ENCODE measurements at places on chromosomes 1 and 21.

GRCh38 chr1:91584878-91585277 is 84.2 kb downstream of the CDC7 start:
- no peak for DNase-seq

GRCh38 chr21:44767834-44768831 is 33.5 kb downstream of the UBE2G2 start:
- no peak for DNase-seq

- no peak for DNase-seq
Observed at GRCh38 chr1:38555130-38555529, 304.4 kb downstream of the RRAGC start.

DNA sequence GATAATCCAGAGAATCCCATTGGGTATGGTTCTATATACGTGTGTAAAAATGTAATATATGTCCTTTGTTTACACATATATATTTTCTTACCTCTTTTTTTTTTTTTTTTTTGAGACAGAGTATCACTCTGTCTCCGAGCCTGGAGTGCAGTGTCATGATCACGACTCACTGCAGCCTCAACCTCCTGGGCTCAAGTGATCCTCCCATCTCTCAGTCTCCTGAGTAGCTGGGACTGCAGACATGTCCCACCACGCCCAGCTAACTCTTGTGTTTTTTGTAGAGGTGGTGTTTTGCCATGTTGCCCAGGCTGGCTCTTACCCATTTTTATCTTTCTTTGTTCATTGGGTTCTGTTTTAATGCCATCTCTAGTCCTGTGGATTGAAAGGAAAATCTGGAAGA is 59.5 kb downstream of the ZBTB17 start:
- DNase-seq: no peak

GRCh38 chr1:67743072-67743725 is 58.2 kb downstream of the GADD45A start:
- no peak for DNase-seq

DNA sequence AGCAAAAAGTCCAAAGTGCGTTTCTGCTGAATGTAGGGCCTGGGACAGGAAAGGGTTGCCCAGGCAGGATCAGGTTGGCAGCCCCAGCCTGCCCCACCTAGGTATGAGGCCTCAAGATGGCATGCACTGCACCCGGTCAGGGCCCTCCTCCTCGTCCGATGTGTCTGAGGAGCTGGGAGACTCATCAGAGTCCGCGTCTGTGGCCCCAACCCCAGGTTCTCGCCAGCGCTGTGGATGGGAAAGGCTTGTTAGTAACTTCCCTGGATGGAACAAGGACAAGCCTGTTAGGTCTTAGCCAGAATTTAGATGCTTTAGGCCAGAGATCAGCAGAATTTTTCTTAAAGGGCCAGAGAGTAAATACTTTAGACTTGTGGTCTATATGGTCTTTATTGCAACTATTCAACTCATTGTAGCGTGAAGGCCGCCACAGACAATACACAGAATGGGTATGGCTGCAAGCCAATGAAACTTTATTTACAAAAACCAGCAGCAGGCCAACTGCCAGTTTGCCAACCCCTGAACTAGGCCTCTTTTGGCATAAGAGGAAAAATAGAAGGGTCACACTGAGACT is 12.4 kb downstream of the PEA15 start:
- DNase-seq: no peak

DNA sequence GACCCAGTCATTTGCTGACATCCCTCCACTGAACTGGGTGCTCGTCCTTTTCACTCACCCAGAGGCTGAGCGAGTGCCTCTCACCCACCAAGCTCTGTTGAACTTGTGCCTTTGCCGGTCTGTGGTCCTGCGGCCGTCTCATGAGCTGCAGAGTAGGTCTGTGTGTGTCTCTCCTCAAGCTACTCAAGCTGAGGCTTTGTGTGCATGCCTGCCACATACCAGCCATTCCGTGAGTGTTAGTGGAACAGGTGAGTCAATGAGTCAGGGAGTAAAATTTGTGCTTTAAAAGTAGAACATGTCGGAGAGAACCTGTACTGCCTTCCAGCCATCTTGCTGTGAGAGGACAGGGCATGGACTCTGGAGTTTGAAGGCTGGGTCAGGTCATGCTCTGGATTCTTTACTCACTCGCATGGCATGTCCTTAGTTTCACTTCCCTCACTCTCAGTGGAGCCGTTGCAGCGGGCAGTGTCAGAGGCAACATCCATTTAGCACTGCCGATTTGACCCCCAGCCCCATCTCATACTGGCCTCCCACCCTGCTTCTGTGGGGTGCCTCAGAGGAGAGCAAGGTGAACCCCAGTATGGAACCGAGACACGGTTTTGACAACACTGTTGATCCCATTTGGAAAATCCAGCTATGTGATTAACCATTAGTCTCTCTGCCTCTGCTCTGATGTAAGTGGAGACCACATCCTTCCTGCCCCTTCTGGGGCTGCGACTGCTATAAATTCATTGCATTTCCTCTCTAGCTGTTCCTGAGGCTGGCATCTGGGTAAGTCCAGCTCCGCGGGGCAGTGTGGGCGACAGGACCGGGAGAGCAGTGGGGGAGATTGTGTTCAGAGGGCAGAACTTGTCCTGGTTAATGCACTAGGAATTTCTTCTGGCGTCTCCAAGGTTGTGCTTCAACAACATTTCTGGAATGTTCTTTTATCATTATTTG is at the start of gene NLRP3:
TSS of gene NLRP3 (plus strand) at position 751 of the 939 bp plus-strand sequence. CDS start 2,628 bp downstream, outside the sequence.
- DNase-seq: no peak

- DNase-seq: no peak
Observed at GRCh38 chr1:56457756-56458375, 121.5 kb downstream of the PLPP3 start.

GRCh38 chr21:35520856-35521255 is 471.8 kb upstream of the RUNX1 start:
- DNase-seq: no peak

- DNase-seq: no peak
Observed at GRCh38 chr1:22600071-22600816, 36.2 kb upstream of the C1QA start.

DNA sequence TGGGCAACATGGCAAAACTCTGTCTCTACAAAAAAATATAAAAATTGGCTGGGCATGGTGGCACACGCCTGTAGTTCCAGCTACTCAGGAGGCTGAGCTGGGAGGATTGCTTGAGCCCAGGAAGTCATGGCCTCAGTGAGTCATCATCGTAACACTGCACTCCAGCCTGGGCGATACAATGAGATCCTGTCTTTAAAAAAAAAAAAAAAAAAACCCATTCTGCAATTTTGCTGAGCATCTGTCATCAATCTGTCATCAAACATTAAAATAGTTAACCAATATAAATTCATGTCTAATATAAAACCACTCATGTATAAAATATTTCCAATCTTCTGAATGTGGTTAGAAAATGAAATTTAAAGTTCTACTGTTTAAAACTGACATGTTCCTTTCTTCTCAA is 56.9 kb downstream of the LPAR3 start:
- no peak for DNase-seq

- DNase-seq: no peak
Observed at GRCh38 chr1:223702735-223703667, 9.3 kb upstream of the CAPN2 start.

DNA sequence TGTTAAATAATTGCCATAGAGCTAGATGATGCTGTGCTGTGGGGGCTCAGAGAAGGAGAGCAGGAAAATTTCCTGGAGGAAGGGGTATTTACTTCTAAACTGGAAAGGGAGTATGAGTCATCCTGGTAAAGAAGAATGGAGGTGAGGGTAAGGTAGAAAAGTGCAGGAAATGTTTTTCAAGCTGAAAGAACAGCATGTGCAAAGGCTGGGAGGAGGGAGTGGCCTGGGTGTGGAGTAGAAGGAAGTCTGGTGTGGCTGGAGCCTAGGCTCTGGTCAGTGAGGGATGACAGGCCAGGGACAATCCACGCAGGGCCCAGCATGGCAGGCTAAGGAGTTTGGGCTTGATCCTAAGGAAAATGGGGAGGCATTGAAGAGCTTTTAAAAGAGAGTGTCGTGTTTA is 45.9 kb downstream of the MATN1 start:
- no peak for DNase-seq

DNA sequence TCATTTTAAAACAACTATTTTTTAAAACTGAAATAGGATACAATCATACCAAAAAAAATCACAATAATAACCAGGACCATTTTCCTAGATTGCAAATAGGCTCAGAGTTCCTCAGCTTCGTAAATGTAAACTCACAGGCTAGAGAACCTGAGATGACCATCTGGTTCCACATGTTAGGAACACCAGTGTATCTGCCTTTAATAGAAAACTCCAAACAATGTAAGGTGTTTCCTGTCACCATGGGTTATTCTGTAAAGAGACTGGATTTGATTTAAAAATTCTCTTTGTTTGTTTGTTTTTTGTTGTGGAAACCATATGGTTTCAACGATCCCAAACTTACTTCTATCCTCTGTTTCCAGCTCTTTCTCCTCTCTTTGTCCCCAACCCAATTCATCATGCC is 197.5 kb downstream of the ZZZ3 start:
- DNase-seq: no peak

GRCh38 chr1:230056098-230056497 is 10.9 kb upstream of the GALNT2 start:
- DNase-seq: no peak

GRCh38 chr1:34591751-34592629 is 162.9 kb upstream of the GJB5 start:
- no peak for DNase-seq

- no peak for DNase-seq
Observed at GRCh38 chr1:56773341-56774066, 45.7 kb downstream of the FYB2 start.

All from activated CD8-positive, alpha-beta memory T cell treated with anti-CD3 and anti-CD28 coated beads for 1 hour (primary cell).